CD4-positive, alpha-beta T cell treated with Interferon gamma for 1 hour (primary cell): ENCODE measurements at places on chromosomes 11 and 22.

- DNase-seq, result no peak
These were observed 4.4 kb downstream of the OTOG start for GRCh38 chr11:17551347-17552040.

- no peak for DNase-seq
These were observed 3.1 kb downstream of the HYLS1 start for GRCh38 chr11:125890447-125891100.

DNA sequence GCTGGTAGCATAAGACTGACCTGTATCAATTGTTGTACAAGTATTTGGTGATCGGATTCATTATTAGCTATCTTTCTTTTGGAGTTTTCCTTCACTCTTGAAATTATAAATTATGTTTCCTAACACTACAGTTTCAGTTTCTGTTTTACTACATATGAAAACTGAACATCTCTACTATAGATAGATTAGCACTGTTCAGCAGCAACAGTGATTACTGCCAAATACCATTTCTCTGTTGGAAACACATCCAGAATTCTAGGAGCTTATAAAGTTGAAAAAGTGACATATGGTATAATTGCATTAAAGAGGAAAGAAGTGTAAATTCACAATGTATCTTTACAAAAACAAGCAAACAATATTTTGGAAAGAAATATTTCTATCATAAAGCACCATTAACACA, 118.5 kb upstream of the GRIA4 start:
- no peak for DNase-seq

- DNase-seq, result peak; percentile 78
These were observed 61.9 kb downstream of the MED15 start for GRCh38 chr22:20569059-20570058.

GRCh38 chr11:57476047-57476756, 15.9 kb downstream of the RTN4RL2 start:
- DNase-seq, result no peak

DNA sequence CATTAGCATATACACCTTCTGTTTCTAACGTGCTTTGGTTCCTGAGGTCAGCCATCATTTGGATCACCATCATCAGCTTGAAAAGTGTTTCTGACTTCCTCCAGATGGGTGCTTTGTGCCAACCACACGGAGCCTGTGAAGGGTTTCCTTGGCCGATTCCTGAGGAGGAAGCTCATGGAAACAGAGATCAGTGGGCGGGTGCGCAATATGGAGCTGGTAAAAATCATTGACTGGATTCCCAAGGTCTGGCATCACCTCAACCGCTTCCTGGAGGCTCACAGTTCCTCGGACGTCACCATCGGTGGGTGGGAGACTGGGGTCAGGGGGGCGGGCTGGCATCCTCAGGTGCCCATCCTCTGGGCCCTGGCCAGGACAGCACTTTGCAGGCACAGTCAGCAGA, 54.8 kb downstream of the DBX1 start:
- no peak for DNase-seq

DNA sequence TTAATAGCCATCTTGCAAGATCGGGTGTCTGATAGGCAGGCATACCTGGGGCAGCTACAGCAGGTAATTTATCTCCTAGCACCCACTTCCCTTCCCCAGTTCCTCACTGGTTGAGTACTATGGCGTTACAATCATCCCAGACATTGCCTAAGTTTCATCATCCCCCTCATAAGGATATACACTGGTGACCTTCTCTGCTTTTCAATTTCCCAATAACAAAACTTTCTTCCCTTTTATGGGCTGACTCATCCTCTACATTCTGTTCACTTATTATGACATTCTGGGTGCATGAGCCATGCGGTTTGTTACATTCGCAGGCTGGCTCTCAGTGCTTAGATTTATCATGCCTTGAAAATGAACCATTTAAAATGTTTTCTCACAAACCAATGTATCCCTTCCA, 5.0 kb upstream of the MRPL11 start:
- peak; percentile 18 for DNase-seq

- no peak for DNase-seq
These were observed 750.2 kb downstream of the OPCML start for GRCh38 chr11:132782102-132782501.

GRCh38 chr22:48422900-48423480, 1404.7 kb downstream of the BRD1 start:
- no peak for DNase-seq

DNA sequence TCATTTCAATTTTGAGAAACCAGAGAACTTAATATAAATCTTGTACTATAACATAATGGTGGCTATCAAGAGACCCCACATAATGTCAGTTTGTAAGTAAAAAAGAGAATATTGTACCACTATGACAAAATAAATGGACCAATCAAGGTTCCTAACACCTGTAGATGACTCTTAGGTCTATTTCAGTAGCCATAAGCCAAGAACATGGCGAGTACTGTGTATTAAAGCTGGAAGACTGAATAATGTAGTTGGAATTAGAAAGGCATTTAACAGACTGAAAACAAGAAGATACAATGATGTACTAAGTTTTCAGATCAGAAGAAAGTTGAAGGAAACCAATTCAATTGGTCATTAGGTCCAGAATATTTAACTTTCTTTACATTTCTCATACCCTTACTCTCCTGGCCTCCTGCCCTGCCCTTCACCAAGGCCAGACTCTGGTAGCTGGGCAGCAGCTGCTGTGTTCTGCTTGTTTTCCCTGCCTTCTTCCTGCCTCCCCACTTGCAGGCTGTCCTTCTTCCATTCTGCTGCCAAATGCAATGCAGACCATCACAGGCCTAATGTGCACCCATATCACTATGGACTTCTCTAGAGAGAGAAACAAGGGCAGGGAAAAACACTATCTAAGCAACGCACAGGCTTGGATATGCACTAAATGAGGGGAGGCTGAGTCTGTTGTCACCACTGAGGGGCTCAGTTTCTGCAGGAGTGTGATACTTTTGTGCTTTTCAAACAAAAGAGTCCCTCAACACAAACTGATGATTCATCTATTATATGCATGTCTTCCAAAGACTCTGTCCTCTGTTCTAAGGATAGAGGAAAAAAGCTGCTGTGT, 60.1 kb downstream of the RAB30 start:
- no peak for DNase-seq

- no peak for DNase-seq
These were observed 20.1 kb upstream of the NARS2 start for GRCh38 chr11:78594814-78595213.

DNA sequence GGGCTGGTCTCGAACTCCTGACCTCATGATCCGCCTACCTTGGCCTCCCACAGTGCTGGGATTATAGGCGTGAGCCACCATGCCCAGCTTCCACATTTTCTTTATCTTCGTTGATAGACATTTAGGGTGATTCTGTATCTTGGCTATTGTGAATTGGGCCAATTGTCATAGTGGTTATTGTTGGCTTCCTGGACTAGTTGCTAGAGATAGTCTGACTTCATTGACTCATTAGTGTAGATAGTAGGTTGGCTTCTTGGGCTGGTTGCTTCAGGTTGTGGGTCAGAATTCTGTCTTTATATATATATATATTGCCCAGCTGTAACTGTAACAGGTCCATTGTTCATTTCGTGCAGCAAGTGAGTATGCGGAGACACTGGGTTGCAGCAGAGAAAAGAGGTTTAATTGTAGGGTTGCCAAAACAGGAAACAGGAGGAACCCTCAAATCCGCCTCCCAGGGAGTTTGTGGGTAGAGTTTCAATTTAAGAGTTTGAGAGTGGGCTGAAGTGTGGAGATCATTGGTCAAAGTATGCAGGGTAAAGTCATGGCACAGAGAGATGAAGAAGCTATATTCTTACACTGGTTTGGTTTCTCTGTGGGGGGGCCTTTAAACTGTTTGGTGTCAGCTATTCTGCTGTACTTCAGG, 22.0 kb downstream of the ATG13 start:
- no peak for DNase-seq

- no peak for DNase-seq
These were observed 5.0 kb upstream of the APOBEC3A start for GRCh38 chr22:38952281-38952993.

DNA sequence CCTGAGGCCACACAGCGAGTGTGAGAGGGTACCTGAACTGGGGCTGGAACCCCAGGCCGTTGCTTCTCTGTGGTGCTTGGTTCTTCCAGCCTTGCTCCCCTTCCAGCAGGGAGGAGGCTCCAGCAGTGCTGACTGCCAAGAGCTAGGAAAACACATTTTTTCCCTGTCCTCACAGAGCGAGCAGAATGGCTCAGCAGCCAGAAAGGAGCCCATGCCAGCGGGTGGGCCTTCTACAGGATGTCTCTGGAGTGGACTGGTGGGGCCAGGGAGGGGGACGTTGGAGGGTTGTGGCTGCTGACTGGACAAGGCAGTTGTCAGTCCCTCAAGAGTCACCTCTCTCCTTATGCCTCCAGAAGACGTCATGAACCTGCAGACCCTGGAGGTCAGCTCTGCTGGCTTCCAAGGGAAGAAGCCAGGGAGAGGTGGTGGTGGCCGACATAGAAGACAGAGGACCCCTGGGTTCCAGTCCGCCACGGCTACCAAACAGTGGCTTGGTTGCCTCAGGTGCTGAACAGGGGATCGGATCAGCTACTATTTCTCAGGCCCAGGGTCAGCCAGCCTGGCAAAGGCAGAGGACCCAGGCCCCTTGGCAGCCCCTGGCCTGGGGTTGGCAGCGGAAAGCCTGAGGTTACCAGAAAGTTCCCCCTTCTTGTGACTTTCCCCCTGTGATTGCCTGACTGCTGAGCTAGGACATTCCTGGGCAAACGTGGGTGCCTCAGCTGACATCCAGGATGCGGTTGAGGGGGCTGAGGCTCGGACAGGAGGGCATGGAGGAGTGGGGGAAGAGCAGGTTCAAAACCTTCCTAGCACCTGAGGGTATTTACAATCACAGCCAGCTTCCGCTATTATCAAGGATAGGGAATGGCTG, 3.7 kb downstream of the MAFF start:
- no peak for DNase-seq

- no peak for DNase-seq
These were observed 5.5 kb downstream of the DCUN1D5 start for GRCh38 chr11:103086461-103086860.

GRCh38 chr11:121253951-121254350, 38.6 kb upstream of the SC5D start:
- DNase-seq, result no peak

DNA sequence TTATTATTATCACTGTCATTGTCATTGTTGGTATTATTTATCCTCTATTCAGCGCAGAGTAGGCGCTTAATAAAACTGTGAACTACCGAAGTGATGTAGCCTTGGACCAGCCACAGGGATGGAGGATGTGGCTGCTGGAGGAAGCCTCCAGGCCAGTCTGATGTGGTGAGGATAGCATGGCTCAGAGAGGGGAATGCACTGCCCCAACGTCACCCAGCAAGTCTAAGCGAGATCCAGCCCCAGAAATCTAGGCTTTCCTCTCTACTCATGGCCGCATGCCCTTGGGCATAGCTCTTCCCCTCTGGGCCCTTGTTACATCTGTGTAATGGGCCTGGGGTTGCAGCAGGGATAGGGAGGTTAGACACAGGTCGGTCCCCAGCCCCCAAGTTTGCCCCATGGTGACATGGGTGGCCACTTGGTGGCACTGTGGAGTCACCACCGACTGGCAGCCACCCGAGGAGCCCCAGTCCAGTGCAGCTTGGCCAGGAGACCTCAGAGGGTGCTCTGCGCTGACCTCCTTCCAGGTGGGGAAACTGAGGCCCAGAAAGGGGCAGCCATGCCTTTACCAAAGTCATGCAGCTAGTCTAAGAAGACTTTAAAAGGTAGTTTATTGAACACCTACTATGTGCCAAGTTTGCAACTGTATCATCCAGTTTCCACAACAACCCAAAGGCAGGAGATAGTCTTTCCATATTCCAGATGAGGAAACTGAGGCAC, 395.7 kb downstream of the MN1 start:
- no peak for DNase-seq

DNA sequence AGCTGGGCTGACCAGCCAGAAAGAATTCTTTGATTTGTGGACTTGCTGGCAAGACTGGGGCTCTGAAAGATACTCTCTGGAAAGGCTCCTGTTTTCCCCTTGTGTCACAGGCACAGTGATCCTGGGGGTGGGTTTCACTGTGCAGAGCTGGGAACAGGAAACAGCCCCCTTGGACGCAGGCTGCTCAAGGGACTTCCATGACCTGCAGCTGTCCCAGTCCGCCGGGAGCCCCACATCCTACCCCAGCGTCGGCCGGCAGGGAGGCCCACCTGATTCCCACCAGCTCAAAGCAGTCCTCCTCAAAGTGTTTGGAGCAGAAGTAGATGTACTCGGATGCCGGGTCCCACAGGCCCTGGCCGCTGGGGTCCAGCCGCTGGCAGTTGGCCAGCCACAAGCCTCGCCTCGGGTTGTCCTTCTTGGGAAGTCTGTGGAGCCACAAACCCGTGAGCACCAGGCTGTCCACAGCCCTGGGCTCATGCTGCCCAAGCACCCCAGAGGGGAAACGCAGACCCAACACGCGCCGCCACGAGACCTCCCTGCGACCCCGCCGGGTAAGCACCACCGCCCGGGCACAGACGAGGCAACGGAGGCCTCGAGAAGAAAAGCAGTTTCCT, 824 bp downstream of the THAP7 start:
- no peak for DNase-seq

GRCh38 chr11:119912229-119912628, 183.2 kb upstream of the NECTIN1 start:
- no peak for DNase-seq

GRCh38 chr11:57644748-57645688, 4.7 kb downstream of the YPEL4 start:
- peak; percentile 81 for DNase-seq

- no peak for DNase-seq
These were observed 201.8 kb upstream of the NCAM1 start for GRCh38 chr11:112759418-112759817.

DNA sequence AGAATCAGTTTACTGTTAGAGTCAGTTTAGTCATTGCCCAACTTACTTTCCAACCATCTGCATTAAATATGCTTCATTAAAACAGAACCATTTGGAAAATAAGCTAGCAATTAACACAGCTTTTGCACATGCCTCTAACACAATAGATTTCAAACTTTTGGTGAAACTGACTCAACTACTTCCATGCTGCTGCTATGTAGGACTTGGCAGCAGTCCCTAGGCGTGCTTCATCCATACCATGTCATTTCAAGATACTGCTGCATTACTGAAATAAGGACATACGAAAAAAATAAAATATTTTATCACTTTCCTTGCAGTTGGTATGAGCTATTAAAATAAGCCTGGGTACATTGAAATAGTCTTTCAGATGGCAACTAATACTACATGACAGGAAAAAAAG, 65.5 kb upstream of the SOX6 start:
- DNase-seq, result no peak
